ENCODE measurements at places on chromosomes 13 and 19.

- no peak for DNase-seq
Measured at GRCh38 chr13:77523834-77524728, 11.4 kb upstream of the SCEL start.

DNA sequence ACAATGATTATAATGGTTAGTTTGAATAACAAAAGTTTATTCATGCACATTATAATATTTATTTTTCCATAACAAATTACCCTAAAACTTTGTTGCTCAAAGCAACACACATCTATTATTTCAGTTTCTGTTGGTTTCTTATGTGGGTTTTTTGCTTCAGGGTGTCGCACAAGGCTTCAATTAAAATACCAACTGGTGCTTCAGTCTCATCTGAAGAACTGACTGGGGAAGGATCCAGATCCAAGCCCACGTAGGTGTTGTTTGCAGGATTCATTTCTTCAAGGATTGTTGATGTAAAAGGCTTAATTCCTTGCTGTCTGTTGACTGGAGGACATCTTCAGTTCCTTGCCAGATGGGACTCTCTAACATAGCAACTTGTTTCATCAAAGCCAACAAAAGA is 747.2 kb upstream of the PCDH20 start:
- DNase-seq = no peak

GRCh38 chr13:32882691-32883090 is 133.5 kb upstream of the KL start:
- no peak for DNase-seq

GRCh38 chr19:55241143-55241934 is 12.8 kb upstream of the TMEM86B start:
- DNase-seq = no peak

- no peak for DNase-seq
Measured at GRCh38 chr13:57511603-57512002, 119.9 kb upstream of the PCDH17 start.

- no peak for DNase-seq
Measured at GRCh38 chr13:38202740-38203139, 146.9 kb upstream of the UFM1 start.

DNA sequence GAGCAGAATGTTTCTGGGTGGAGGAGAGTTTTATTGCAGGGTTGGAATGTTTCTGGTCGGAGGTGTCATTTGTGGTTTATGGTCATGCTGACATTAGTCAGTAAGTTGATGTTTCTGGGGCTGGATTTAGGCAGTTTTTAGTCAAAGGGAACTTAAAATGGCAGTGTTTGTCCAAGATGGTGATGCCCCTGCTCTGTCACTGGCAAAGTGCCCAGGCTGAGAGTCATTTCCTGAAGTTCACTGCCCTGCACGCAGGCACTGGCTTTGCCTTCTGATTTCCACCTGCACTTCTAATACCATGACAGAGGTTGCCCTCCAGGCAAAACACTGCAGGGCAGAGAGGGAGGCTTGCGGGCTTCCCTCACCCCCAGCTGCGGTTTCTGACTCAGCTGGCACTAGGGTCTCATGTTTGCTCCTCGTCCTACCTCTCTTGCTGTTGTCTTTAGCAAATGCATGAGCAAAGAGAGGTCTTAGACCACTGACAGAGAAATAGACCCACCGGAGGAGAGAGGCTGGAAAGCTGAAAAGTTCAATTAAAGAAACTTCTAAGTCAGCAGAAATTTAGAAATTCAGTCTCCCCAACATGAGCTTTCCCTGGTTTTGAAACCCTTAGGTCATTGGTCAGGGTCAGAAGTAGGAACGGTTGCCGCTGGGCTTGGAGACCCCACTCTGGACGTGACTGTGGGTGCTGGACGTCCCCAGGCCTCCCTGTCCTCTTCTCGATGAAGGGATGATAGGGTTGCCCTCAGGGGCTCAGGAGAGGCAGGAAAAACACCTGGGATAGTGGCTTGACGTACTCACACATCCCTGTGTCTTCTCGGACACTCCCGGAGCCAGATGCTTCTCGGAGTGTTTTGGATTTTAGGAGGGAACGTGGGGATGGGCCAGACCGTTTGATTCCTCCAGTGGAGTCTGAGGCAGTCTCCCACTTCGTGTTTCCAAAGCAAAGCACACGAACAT is 26.3 kb downstream of the TMEM255B start:
- DNase-seq = no peak

DNA sequence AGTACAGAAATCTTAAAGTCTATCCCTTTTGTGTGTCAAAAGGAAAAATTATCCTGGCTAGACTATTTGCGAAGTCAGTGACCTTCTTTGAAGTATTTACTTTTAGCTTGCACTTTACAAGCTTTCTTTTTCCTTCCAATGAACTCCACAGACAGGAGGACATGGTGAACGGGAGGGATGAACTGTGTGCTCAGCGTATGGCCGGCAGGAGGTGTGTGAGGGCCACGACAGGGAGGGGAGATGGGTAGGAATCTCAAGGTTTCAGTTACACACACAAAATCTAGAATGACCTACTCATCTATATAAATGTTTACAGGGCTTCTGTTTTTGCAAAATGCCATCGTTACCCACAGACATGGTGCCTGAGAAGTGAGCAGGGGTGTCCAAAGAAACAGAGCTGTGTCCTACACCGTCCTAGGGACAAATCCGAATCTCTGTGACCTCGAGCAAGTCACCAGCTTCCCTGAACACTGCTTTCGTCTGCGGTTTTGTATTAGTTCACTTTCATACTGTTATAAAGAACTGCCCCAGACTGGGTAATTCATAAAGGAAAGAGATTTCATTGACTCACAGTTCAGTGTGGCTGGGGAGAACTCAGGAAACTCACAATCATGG is 537.2 kb downstream of the LIG4 start:
- no peak for DNase-seq

DNA sequence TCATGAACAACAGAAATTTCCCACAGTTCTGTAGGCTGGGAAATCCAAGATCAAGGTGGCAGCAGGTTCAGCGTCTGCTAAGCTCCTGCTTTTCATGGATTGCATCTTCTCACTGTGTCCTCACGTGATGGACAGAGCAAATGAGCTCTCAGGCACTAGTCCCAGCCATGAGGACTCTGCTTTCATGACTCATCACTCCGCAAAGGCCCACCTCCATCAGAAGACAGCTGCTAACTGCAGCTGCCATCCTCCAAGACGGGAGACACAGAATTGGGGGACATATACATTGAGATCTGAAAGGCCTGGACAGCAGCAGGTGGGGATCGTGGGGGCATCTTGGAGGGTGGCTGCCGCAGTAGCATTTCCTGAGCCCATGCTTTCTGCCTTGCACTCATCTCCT is 44.4 kb upstream of the SPATA13 start:
- DNase-seq = no peak

DNA sequence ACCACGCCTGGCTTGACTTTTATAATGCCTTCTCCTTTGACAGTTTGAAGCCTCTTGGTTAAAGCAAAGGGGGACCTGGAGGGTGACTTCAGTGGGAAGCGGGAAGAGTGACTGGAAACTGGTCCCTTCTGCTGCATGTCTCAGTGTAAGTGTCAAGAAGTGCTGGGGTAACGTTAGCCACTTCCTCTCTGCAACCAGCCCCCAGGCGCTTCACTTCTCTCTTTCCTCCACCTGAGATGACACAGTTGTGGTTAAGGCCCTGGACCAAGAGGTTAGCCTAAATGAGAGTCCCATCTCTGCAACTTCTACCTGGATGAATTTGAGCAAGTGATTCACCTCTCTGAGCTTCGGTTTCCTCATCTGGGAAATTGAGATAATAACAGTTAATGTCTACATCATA is 16.3 kb downstream of the LEUTX start:
- no peak for DNase-seq

GRCh38 chr19:46995492-46995891 is 24.1 kb upstream of the NPAS1 start:
- DNase-seq = no peak

DNA sequence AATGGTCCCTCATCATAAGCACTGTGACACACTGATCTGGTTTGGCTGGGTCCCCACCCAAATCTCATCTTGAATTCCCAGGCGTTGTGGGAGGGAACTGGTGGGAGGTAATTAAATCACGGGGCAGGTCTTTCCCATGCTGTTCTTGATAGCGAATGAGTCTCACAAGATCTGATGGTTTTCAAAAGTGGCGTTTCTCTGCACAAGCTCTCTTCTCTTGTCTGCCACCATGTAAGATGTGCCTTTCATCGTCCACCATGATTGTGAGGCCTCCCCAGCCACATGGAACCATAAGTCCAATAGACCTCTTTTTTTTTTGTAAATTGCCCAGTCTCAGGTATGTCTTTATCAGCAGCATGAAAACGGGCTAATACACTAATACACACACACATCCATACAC is 6.9 kb upstream of the GPR4 start:
- DNase-seq = no peak

DNA sequence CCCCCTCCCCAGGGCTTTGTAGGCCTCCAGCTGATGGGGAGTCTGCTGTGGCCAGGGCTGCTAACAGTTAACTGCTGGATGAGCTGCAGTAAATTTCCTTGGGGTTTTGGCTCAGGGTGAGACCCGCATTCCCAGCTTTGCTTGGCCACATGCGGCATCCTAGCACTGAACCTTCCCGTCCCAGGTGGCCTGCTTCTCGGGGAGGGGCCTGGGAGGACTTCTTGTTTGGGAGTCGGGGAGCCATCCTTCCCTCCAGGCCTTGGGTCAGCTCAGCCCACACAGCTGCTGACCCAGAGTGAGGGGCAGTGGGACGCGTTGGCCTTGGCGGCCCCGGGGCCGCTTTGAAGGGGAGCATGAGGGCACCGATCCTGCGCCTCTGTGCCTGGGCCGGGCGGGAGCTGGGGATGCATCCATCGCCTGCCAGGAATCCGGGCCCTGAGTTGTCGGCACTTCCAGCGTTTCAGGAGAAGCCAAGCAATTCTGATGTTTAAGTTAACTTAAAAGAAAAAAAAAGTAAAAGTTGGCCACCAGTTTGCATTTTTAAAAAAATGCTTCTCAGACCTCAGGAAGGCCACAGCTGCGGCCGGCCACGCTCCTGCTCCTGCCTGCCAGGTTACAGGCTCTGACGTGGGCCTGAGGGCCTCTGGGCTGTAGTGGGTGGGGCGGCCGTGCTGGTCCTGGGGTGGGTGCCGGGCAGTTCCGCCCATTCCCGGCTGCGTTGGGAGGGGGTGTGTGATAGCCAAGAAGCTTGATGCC is 27.7 kb downstream of the CRTC1 start:
- DNase-seq = no peak

- DNase-seq = no peak
Measured at GRCh38 chr13:31167490-31167889, 5.8 kb upstream of the HSPH1 start.

GRCh38 chr13:50678464-50679162 is 164.9 kb downstream of the DLEU7 start:
- DNase-seq = no peak

DNA sequence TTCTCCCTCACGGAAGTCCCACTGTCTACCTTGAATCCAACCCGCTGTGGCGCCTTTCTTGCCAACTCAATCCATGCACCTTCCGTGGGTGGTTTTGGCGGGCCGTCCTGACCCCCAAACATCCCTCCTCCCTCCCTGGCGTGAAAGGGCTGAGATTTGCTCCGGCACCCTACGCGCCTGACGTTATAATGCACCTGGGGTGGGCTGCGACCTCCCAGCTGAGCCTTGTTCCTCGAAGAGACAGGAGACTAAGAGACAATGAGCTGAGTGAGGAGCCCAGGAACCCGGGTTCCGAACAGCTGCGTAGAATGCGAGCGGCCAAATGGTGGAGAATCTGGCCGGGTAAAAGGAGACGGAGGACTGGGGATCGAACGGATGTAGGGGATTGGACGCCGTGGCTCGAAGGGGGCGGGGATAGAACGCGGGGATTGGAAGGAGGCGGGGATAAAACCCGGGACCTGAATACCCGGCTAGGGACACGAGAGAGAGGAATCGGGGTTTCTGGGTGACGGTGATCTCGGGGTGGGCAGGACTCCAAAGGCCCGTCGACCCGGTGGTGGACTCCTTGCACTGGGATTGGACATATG is at the start of gene CPT1C:
TSS of gene CPT1C (plus strand) at position 461 of the 587 bp plus-strand sequence. CDS start 1,137 bp downstream, outside the sequence.
- DNase-seq = peak; percentile 89

DNA sequence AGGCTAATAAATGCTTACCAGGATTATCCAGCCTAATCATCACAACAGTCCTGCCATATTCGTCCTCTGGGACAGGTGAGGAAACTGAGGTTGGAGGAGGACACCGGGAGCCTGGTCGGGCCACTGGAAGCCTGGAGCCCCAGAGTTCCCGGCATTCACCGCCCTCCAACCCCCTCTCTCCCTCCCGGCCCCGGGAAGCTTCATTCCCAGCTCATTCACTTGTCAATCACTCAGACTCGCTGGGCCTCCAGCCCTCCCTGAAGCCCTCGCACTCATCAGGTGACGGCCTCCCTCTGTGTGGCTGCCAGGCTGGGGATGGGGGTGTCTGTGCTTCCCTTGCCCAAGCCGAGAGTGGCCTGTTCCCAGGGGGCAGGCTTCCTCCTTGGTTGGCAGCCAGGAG is 22.5 kb upstream of the ZNF99 start:
- no peak for DNase-seq

DNA sequence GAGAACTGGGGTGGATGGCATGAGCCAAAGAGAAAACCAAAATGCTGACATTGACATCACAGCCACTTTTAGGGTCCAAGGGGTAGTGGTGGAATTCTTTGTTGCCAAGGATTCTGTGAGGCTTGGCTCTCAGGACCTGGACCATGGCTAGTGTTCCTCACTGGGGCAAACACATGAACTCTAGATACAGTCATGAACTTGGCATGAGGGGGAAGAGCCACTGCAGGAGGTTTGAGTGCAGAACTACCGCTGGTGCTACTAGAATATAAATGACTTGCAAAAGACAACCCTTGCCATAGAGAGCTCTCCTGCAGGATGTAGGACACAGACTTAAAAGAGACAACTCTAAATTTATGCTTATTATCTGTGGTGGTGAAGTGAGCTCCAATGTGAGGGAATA is 29.8 kb upstream of the FRY start:
- no peak for DNase-seq

DNA sequence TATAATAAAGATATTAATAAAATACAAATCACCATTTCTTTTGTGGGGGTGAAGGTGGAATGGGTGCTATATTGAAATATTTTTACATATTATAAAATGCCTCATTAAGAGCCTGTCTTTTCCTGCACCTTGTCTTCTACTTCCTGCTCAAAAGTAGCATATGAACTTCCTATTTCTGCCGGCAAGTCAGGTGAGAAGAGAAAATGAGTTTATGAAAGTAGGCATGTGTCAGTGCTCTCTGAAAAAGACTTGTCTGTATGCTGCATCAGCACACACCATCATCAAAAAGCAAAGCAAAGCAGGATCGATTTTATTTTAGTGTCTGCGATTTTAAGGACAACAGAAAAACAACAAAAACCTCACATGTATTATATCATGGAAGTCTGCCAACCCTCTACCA is 114.2 kb downstream of the RAP2A start:
- DNase-seq = no peak

- DNase-seq = no peak
Measured at GRCh38 chr13:60426075-60426474, 29.1 kb downstream of the TDRD3 start.

All from frontal cortex (tissue), 4 donors.